Suppressor macrophage (primary cell): ENCODE measurements at places on chromosomes 12 and 14.

DNA sequence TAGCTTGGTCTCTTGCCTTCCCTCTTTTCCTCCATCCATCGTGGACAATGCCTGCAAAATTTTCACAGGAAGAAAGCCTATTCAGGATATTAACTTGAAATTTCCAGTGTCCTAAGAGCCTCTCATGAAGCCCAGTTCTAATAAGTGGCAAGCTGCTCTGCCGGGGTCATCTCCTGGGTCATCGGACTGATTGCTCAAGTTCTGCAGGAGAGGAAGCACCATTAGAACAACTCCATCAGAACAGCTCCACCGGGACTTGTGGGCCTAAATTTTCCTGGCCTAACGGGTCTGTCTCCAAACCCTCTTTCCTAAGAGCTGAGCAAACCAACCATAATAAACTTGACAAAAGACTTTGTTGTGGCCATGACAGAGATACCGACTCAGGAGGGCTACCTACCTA is 13.9 kb downstream of the ERG28 start:
- no peak for DNase-seq

DNA sequence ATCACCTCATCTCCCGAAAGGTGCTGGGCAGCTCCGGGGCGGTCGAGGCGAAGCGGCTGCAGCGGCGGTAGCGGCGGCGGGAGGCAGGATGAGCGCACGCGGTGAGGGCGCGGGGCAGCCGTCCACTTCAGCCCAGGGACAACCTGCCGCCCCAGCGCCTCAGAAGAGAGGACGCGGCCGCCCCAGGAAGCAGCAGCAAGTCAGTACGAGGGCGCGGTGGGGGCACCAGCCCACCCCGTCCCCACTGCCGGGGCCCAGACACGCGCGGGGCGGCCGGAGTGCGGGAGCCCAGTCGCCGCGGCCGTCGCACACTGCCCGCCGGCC is 862 bp downstream of the HMGA2 start:
- peak; percentile 26 for DNase-seq

DNA sequence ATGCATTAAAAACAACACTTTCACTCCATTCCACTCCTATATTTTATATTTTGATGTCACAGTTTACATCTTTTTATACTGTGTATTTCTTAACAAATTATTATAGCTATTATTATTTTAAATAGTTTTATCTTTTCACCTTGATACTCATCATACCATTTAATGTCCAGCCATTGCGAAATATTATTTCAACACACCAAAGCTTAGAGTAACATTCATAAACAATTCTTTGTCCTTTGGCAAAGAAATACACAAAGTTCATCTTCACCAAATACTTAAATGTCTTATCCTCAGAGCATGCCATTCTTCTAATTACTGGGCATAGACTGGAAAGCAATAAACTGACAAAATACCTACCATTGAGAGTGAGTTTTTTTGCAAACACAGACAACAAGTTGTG is 1963.4 kb upstream of the FLRT2 start:
- DNase-seq, result no peak

GRCh38 chr12:109264095-109264942 is 44.8 kb downstream of the FOXN4 start:
- peak; percentile 65 for DNase-seq

- no peak for DNase-seq
Observed at GRCh38 chr12:99146730-99147129, 500.8 kb upstream of the GARIN6 start.

DNA sequence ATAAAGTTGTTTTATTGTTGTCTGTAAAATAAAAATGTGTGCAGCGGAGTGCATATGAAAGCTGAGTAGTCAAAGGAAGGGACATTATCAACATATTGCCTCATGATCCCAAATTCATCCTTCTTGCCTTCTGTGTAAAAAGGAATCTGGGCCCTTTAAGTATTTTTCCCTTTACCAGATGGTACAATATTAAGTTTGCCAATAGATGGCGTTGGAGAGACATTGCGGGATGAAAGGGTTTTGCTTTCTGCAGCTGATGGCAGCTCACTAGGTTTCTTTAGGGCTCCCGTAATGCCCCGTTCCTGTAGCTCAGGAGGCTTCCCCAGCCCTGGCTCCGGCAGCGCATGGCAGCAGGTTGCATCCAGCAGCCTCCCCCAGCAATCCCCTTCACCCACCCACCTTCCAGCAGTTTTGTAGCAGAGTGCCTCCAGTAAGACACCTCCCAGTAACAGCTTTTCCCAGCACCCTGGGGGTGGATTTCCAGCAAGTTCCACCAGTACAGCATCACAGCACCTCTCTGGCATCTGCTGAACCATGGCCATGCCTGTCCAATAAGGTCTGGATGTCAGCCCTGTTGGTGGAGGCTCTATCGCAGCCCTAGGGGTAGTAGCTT is 354.4 kb downstream of the MED13L start:
- no peak for DNase-seq

- DNase-seq, result no peak
Observed at GRCh38 chr12:6067152-6067916, 57.1 kb downstream of the VWF start.

DNA sequence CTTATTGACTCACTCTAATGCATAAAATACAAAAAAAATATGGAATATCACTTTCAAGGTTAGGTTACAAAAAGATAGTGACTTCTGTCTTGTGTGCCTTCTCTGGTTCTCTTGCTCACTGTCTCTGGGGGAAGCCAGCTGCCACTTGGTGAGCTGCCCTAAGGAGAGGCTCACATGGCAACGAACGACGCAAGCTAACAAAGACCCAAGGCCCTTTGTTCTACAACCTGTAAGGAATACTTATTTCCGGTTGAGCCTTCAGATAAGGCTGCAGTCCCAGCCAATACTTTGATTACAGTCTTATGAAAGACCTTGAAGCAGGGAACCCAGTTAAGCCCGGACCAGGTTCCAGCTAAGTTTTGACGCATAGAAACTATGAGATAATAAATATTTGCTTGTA is 242.4 kb upstream of the TBX3 start:
- DNase-seq, result no peak

DNA sequence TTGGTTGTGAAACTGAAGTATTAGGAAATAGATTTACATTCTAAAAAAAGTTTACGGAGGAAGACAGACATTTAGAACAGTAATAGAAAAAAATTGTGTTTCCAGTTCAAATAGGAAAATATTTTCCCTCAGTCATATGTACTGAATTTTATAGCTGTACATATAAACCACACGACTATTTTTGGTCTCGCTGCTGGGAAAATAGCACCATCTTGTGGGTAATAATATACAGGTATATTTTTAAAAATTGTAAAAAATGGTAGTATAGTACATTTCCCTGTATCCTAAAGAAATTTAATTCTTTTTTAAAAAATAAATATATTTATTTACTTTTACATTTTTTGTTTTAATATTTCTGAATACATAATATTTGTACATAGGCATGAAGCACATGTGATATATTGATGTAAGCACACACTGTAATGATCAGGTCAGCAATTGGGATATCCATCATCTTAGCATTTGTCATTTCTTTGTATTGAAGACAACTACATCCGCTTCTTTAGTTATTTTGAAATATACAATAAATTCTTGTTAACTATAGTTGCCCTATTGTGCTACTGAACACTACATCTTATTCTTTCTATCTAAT is 168.6 kb downstream of the ALX1 start:
- no peak for DNase-seq

GRCh38 chr12:90299666-90300065 is 591.0 kb upstream of the ATP2B1 start:
- no peak for DNase-seq

- no peak for DNase-seq
Observed at GRCh38 chr14:93304771-93305170, 28.1 kb downstream of the BTBD7 start.
